ENCODE measurements at places on chromosomes 13 and 19.

DNA sequence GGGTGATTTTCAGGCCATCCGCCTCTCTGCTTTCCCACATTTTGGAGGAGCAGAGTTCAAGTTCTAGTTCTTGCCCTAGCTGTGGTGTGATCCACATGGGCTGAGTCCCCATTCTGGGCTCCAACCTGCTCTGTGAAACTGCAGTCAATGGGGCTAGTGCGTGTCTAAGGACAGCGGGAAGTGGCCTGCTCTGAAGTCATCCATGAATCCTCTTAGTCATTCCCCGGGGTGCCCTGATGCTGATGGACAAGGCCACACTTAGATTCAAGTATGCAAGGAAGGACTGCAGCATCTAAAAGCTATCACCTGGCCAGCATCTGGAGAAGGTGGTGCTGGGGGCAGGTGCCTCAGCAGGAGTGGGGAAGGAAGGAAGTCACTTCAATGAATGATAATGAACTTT, 94.6 kb downstream of the TSHZ3 start:
- no peak for DNase-seq

- no peak for DNase-seq
These were observed 18.9 kb downstream of the ELAVL1 start for GRCh38 chr19:7986321-7987113.

- DNase-seq: no peak
These were observed 9.0 kb downstream of the KLK13 start for GRCh38 chr19:51055866-51056265.

DNA sequence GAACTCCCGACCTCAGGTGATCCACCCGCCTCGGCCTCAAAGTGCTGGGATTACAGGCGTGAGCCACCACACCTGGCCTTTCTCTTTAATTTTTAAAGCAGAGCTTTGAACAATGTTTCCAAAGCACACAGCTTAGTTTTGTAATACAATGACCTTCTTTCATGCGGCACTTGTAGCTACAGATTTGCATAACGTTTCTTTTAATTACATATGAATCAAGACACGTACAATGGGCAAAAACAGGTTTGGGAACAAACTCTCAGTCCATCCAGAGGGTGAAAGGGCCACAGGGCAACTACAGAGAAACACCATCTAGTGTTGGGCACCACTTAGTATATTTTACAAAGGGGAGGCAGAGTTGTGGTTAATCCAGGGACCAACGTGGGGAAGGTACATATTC, 19.0 kb upstream of the S1PR4 start:
- DNase-seq: no peak

DNA sequence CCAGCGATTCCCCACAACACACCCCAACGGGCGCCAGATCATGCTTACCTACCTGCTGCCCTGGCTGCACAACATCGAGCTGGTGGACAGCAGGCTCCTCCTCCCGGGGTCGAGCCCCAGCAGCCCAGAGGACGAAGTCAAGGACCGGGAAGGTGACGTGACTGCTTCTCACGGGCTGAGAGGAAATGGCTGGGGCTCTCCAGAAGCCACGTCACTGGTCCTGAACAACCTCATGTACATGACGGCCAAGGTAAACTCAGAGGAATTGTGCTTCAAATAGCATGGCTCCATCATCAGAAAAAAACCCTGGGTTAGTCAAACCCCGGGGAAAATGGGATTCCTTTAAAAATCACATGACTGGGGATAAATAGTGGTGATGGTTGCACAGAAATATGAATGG, 106.3 kb downstream of the ZAR1L start:
- no peak for DNase-seq

DNA sequence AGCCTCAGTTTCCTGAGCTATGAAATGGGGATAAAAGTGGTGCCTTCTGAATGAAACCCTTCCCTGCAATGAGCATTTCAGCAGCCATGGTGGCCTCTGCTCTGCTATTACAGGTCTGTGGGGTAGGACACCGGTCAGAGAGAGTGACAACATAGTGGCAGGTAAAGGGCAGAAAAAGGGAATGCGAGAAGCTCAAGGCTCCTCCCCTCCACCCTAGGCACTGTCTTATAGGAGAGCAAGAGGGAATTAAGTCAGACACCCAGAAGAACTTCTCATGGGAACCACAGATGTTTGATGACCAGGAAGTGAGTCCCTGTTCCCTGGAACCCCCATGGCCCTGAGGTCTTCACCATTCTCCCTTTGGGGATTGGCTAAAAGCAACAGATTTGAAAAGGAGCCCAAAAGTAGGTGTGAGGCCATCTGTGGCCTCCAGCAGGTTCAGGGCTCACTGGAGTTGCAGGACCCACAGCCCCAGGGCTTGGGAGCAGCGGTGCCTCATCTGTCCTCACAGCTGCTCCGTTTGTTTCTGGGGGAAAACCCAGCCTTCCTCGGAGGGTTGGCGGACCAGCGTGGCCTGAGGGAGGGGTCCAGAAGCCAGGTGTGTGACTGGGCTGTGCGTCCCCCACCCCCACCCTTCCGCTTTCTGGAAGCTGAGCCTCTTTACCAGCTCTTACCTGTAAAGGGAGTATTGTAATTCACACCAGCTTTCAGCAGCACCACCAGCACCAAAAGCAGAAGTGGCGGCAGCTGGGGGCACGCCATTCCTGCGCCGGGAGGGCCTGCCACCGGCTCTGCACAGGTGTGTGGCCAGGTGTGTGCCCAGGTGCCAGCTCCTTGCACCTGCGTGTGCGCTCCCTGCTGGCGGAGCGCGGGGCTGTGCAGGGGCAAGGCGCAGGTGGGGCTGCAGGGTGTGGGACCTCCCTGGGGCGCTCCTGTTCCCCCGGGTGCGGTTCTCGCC, 19.4 kb downstream of the IQCN start:
- no peak for DNase-seq

GRCh38 chr13:27971236-27971645, 2.1 kb upstream of the CDX2 start:
- DNase-seq: no peak

DNA sequence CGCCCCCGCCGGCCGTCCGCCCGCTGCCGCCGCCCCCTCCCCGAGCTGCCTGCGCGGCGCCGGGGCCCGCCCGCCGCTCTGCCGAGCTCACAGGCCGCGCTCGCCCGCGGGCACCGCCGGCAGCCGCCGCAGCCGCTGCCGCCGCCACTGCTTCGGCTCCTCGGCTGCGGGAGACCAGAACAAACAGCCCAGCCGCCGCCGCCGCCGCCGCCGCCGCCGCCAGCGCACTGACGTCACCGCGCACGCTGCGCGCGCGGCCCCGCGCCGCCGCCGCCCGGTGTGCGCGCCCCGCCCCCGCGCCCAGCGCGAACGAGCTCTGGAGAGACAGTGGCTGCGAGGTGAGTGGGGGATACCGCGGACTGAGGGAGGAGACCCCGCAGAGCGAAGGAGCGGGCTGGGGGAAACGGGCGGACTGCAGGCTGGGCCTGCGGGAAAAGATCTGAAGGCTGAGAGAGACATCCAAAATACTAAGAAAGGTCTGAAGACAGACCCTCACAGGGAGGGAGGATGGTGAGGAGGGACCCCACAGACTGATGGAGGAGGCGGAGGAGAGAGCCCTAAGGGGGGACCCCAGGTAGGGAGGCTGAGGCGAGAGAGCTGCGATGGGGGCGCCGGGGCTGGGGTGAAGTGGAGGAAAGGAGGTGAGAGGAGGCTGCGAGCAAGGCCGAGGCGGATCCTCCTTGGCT, at the start of gene BRD4:
TSS of gene BRD4 (minus strand) at position 229 of the 686 bp plus-strand sequence. CDS start 59,440 bp downstream, outside the sequence.
- peak; percentile 57 for DNase-seq

- peak; percentile 49 for DNase-seq
These were observed 3.5 kb downstream of the LGALS7B start for GRCh38 chr19:38792250-38793111.

DNA sequence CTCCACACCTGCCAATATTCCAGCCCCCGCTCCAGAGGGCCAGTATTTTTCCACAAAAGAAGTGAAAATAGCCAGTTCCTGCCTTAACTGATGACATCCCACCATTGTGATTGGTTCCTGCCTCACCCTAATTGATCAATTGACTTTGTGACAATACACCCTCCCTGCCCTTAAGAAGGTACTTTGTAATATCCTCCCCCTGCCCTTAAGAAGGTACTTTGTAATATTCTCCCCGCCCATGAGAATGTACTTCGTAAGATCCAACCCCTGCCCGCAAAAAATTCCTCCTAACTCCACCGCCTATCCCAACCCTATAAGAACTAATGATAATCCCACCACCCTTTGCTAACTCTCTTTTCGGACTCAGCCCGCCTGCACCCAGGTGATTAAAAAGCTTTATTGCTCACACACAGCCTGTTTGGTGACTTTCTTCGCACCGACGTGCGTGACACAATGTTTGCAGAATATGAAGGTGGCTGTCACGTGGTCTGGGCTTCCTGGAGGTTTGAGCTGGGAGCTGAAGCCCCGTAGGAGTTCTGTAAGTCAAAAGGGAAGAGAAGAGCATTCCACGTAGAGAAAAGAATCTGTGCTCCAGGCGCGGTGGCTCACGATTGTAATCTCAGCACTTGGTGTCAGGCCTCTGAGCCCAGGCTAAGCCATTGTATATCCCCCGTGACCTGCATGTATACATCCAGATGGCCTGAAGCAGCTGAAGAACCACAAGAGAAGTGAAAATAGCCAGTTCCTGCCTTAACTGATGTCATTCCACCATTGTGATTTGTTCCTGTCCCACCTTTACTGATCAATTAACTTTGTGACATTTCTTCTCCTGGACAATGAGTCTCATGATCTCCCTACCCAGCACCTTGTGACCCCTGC, 6.2 kb upstream of the FUT3 start:
- no peak for DNase-seq

DNA sequence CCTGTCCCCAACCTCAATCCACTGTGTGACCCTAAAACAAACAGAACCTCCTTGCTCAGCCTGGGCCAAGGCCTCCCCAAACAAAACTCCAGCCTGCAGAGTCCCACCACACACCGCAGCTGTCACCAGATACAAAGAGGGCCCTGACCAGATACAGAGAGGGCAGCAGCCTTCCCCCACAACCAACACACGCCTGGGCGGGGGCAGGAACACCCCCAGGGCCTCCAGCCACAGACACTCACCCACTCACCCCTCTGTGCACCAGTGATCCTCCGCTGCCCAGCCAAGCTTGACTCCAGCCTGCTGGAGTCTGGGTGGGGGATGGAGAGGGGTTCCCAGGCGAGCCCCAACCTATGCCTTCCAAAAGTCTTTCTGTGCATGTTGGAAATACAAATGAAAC, 5.9 kb upstream of the CIRBP start:
- no peak for DNase-seq

DNA sequence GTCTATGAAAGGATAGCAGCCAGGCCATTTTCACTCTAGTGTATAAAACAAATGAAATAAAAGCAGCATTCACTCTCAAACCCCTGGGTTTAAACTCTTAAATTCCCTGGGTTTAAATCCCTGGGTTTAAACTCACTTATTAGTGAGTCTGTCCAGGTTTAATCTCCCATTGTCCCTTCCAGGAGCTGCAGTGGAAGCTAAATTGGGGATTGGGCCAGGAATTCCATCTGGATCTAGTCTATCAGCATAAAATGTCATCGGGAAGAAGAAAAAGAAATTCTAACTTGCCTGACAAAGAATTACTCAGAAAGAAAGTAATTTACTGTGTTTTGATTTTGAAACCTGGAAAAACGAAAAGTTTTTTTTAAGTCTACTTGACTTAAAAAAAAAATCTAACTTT, 54.8 kb downstream of the FRY start:
- no peak for DNase-seq

DNA sequence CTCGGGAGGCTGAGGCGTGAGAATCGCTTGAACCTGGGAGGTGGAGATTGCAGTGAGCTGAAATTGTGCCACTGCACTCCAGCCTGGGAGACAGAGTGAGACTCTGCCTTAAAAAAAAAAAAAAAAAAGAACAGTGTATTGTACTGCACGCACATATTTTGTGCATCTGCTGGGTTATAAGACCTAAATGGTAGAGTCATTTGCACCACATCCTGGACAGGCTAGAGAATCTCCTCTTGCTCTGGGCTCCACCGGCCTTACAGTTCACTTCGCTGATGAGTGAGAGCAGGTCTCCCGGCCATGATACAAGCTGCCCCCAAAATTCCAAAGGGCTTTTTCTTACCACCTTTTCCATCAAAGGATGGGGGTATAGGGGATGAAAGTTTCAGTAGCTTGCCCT, 7.2 kb upstream of the SAE1 start:
- no peak for DNase-seq

DNA sequence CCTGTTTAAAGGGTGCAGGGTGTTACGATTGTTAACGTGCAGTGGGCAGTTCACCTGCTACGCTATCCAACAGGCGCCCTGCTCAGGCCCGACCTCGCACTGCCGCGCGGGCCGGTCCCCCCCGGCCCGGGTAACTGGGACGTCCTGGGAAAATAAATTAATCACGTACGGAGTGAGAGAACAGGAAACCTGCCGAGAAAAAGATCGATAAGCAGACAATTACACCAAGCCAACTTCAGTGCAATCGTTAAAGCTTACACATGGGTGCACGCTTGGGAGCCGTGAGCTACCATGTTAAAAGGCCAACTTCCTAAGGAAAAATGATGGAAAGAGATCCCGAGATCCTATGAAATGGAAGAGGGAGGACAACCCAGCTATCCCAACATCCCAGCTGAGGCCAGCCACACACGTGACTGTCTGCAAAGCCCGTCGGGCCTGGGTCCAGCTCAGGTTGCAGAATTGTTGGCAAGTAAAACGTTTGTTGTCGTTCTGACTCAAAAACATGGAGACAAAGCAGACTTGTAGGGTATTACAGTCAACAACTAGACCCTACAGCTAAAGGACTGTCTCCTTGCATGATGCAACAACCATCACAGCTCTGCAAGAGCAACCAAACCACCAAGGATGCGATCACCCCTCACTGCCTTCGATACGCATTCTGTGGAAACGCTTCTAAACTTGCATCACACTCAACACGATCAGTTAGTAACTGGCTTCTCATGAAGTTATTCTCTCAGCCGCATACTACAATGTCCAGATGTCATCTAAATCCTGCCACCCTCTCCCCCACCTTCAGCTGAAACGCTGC, 741 bp upstream of the TUBGCP3 start:
- DNase-seq: peak; percentile 21

GRCh38 chr13:102814025-102814607, 15.2 kb downstream of the BIVM start:
- no peak for DNase-seq

DNA sequence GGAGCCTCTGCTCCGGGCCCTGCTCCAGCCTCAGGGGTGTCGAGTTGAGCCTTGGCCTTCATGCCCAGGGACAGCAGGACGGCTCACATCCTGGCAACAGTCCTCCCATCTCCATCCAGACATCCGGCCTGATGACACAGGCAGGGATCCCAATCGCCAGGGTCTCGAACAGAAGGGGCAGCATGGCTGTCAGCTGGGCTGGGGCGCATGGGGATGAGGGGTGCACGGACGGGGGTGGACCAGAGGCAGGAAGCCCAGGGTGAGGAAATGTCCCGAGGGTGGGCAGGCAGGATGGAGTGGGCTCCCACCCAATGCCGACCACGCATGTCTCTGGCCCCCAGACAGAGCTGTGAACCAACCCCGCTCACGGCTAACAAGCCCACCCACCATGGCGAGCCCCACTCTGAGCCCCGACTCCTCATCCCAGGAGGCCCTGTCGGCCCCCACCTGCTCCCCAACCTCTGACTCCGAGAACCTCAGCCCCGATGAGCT, 16.2 kb downstream of the EVI5L start:
- DNase-seq: no peak

- DNase-seq: no peak
These were observed 6.8 kb downstream of the FREM2 start for GRCh38 chr13:38693641-38694040.

Measured in SK-N-DZ (cell line).